ENCODE measurements at places on chromosomes 11 and 22.

- no peak for DNase-seq
Observed at GRCh38 chr11:124752471-124753102, 532 bp upstream of the VSIG2 start.

- no peak for DNase-seq
Observed at GRCh38 chr11:58958500-58958899, 19.2 kb downstream of the GLYATL1 start.

DNA sequence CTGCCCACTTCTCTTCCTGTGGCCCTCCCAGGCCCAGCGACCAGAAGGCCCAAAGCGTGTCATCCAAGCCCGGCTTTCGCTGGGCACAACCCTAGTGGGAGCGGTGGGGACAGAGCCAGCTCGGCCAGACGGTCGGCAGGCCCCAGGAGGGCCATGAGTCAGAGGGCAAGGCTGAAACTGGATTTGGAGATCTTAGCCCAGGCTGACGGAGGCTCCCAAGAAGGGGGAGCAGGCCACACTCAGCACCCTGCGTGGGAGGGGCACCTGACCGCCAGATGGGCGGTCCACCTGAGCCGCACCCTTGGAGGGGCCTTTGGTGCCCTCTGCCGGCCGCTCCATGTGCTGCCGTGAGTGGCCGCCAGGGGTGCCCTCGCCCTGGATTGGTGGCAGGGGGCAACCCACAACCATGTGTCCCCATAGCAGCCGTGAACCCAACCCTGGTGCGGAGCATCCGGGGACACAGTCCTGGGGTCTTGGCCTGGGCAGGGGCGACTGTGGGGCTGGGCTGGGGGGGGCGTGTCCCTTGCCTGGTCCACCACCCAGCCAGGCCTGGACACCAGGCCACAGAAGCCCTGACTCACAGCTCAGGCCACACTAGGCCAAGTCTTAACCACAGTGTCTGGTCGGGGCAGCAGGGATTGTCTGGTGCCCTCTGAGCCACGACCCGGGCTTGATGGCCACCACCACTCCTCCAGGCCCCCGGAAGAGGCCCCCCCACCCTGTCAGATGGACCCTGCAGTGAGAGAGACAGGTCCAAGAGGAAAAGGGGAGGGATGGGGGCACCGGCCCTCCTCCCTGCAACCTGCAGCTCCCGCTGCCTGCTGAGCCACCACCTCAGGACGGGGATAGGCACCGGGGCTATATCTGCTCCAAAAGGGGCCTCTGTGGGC lies 19.2 kb upstream of the TALDO1 start:
- DNase-seq, result peak; percentile 60

DNA sequence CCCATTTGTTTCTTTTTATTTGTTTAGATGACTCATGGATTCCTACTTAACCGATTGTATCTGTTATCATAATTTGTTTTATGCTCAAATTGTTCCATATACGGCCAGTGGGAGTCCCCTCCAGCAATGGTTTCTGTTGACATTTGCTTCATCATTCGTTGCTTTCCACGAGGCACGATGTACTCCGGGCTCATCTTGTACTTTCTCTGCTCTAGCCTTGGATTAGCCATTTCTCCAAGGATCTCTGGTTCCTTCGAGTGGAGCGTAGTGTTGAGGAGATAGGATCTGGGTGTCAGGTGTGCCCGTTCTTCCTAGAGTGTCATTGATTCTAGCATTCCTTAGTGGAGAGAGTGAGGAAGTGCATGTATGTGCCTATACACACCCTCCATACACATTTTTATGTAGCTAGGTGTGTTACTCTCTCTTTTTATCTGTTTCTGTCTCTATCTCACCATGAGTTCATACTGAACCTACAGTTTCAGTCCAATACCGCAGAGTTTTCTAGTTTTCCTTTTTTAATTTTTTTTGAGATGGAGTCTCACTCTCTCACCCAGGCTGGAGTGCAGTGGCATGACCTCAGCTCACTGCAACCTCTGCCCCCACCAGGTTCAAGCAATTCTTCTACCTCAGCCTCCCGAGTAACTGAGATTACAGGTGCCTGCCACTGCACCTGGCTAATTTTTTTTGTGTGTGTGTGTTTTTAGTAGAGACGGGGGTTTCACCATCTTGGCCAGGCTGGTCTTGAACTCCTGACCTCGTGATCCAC lies 31.4 kb downstream of the TECTA start:
- DNase-seq, result no peak

- DNase-seq, result no peak
Observed at GRCh38 chr11:130390071-130390758, 38.2 kb downstream of the ADAMTS8 start.

DNA sequence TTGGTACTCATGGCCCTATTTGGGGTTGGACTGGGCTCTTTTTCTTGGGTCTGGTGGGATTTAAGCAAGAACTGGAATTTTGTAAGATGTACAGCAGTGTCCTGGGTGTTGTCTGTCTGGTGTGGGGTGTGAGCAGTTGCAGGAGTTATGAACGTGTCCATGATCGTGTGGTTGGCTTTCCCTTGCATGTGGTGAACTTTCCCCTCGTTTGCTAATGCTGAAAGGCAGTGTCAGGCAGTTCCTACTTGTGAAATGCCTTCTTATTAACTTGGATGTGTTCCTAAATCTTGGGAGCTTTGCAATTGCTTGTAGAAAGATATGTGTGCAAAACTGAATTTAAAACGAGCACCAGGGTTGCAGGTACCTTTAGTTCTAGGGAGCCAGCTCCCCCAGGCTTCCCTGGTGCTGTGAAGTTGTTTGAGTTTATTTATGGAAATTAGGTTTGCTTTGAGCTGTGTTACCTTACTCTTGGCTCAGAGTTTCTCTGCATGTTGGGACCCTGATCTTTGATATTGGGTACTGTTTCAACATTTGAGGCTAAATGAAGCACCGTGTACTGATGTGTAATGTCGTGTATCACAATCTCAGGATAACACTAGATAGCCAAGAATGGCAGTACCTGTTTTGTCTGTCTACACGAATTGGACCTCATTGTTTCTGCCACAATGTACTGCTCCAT lies 35.8 kb upstream of the HSD17B12 start:
- no peak for DNase-seq

DNA sequence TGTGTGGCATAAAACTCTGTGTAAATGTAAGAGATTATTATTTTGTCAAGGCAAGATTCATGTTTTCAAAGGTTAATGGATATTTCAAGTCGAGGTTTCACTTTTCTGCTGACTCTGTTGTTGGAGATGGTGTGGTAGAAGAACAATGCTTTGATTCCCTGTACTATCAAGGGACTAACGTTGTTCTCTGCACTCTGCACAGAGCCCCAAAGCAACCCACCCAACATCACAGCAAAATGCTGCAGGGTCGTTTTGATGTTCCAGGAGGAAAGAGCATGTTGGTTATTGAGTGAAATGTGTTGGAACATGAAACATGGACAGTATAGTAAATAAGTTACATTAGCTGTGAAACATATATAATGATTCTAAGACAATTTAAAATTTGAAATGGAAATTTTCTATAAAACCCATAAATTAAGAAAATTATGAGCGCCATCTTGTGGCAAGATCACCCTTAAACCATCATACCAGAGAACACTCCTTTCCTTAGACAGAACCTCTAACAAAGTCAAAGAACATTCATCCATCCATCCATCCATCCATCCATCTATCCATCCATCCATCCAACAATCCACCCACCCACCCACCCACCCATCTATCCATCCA lies 164.4 kb upstream of the ZBED5 start:
- DNase-seq, result peak; percentile 31

GRCh38 chr11:112128483-112129121 lies 35.3 kb downstream of the IL18 start:
- DNase-seq, result peak; percentile 94

GRCh38 chr11:74932797-74933196 lies 16.1 kb downstream of the XRRA1 start:
- no peak for DNase-seq

- DNase-seq, result no peak
Observed at GRCh38 chr22:17201285-17201945, 17.8 kb downstream of the ADA2 start.

GRCh38 chr22:27885977-27886842 lies 32.8 kb downstream of the PITPNB start:
- DNase-seq, result peak; percentile 0
